Large intestine (tissue), 12 donors: ENCODE measurements at places on chromosomes 7 and 10.

DNA sequence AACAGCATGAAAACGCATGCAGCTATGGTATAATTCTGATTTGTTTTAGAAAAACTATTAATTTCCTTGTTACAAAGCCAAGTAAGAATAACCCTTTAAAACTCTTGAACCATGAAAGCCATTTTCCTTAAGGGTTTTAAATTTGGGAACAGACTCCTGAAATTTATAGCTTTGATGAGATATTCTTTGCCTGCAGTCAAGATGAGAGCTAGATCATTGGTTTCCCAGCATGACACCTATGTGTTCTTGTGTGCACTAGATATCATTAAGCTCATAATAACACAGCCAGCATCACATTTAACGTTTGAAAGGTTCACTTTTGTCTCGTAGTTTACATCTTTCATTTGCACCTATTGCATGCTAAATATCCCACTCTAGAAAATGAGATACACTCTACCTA lies 202.2 kb downstream of the PHF14 start:
- no peaks in the 10 kb centered on the region for H3K4me1 ChIP-seq
- no peak overlapping the region for H3K27ac ChIP-seq
- no peaks in the 10 kb centered on the region for H3K27me3 ChIP-seq
- H3K36me3 ChIP-seq, result no peaks in the 10 kb centered on the region
- no peak for DNase-seq
- no peak overlapping the region for H3K4me3 ChIP-seq

GRCh38 chr10:112229901-112230300 lies 46.3 kb upstream of the GPAM start:
- no peak overlapping the region for H3K27ac ChIP-seq
- no peaks in the 10 kb centered on the region for H3K27me3 ChIP-seq
- H3K4me3 ChIP-seq, result no peak overlapping the region
- H3K36me3 ChIP-seq, result no peaks in the 10 kb centered on the region

DNA sequence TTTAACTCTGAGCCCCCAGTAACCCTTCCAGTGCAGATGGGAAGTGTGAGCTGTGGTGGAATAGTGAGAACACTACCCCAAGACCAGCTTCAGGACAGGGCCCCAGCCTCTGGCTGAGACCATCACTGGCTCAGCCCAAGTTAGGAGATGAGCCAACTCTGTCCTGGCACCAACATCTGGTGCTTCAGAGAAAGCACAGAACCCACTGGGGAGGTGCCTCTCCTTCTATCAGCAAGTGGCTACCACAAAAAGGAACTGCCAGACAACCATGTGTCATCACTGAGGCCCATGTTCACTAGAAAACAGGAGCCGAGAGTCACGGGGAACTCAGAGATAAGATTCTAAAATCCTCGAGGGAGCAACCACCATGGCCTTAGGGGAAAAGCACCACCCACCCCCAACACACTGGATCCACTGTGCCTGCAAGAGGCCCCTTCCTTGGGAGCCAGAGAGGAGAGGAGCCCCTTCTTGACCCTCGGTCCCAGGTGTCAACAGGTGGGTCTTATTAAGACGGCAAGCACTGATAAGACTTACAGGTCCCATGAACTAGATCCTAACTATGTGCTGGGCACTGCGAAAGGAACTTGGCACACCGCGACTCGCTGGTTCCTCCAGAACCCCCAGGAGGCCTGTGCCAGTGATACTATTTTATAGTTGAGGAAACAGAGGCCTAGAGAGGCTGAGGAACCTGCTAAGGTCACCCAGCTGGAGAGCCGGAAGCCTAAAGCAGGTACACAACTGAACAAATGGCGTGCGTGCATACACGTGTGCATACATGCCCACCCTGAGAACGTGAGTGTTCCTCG lies 102.7 kb downstream of the FAM53B start:
- H3K36me3 ChIP-seq, result peaks cover 41% of the 10 kb centered on the region
- no peaks in the 10 kb centered on the region for H3K27me3 ChIP-seq
- H3K27ac ChIP-seq, result peak overlapping the region; percentile 49

- H3K27me3 ChIP-seq, result no peaks in the 10 kb centered on the region
- DNase-seq, result no peak
- peaks cover 5% of the 10 kb centered on the region for H3K4me1 ChIP-seq
- peaks cover 12% of the 10 kb centered on the region for H3K36me3 ChIP-seq
- no peak overlapping the region for H3K4me3 ChIP-seq
- no peak overlapping the region for H3K27ac ChIP-seq
Observed at GRCh38 chr10:5942474-5942873, 34.9 kb downstream of the IL15RA start.

DNA sequence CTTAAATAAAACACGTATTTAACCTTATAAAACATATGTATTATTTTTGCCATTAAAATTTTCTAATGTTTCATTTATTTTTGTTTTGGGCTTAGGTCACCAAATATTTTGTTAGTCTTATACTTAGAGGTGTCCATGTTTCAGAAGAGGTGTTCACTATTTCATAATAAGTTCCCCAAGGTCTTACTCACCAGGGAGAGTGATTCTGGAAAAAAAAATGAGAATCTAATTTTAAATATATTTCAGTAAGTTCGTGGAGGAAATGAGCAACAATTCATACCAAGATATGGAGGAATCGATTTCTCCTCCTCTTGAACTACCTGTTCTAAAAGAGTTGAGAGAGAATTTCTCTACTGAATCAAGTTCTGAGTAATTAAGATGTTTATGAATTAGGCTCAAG lies 271.6 kb upstream of the SLC26A5 start:
- H3K27me3 ChIP-seq, result no peaks in the 10 kb centered on the region
- no peak for DNase-seq
- no peaks in the 10 kb centered on the region for H3K4me1 ChIP-seq
- no peak overlapping the region for H3K27ac ChIP-seq
- no peak overlapping the region for H3K4me3 ChIP-seq
- H3K36me3 ChIP-seq, result no peaks in the 10 kb centered on the region

- H3K4me1 ChIP-seq, result peaks cover 9% of the 10 kb centered on the region
- peak overlapping the region; percentile 88 for H3K27ac ChIP-seq
- DNase-seq, result peak; percentile 88
- H3K36me3 ChIP-seq, result peaks cover 6% of the 10 kb centered on the region
- no peaks in the 10 kb centered on the region for H3K27me3 ChIP-seq
Observed at GRCh38 chr7:99375070-99375807, 709 bp downstream of the ARPC1B start.

- no peaks in the 10 kb centered on the region for H3K4me1 ChIP-seq
- no peak overlapping the region for H3K27ac ChIP-seq
- no peaks in the 10 kb centered on the region for H3K36me3 ChIP-seq
- H3K4me3 ChIP-seq, result no peak overlapping the region
- H3K27me3 ChIP-seq, result no peaks in the 10 kb centered on the region
- no peak for DNase-seq
Observed at GRCh38 chr7:78179211-78179610, 380.6 kb downstream of the PHTF2 start.

DNA sequence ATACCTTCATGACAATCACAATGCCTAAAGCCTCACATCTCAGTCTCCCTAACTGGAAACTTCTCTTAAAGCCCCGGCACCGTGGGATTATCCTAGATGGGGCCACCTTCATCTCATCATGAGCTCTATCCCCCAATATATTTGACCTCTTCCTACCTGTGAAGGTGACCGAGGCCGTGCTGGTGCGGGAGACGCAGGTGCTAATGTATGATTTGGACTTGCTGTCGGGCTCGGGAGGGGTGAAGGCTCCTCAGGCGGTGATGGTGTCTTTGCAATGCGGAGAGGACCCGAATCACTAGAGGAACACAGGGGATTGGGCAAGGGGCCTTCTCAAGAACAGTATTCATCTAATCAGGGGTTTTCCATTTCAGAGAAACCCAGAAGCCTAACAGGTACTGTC lies 168.4 kb downstream of the AMPH start:
- H3K27ac ChIP-seq, result no peak overlapping the region
- no peaks in the 10 kb centered on the region for H3K4me1 ChIP-seq
- H3K27me3 ChIP-seq, result no peaks in the 10 kb centered on the region
- DNase-seq, result no peak
- H3K36me3 ChIP-seq, result no peaks in the 10 kb centered on the region
- H3K4me3 ChIP-seq, result no peak overlapping the region

- peaks cover 3% of the 10 kb centered on the region for H3K36me3 ChIP-seq
- no peak overlapping the region for H3K27ac ChIP-seq
- H3K4me3 ChIP-seq, result no peak overlapping the region
- no peaks in the 10 kb centered on the region for H3K4me1 ChIP-seq
Observed at GRCh38 chr7:1902231-1902855, 232.3 kb downstream of the ELFN1 start.

DNA sequence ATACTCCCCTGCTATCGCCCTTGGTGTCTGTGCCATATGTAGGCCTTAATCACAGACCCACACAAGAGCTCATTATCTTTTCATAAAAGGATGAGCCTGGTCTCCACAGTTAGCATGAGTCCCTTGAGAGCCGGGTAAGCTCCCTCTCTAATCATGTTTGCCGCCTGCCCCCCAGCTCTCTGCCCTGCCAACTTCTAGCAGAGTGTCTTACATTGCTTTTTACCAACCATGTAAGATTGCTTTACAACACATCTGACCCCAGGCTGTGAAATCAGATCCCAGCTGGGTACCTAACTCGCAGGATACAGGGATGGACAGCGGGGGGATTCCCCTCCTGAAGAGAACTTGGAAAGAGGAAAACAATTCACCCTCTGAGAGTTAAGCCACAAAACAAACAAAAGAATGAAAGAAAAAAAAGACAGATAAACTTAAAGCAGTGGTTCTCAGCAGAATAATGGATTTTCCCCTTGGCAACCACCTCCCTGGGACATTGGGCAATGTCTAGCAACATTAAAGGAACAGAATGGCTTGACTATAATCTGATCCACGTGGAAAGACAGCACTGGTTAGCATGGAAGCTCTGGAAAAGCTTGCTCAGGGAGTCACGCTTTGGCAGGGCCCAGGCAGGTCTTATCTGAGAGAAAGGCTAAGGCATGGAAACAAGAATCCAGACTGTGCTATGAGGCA lies 39.4 kb upstream of the ATOH7 start:
- H3K36me3 ChIP-seq, result peaks cover 2% of the 10 kb centered on the region
- no peak overlapping the region for H3K4me3 ChIP-seq
- H3K27ac ChIP-seq, result no peak overlapping the region
- no peaks in the 10 kb centered on the region for H3K27me3 ChIP-seq
- H3K4me1 ChIP-seq, result no peaks in the 10 kb centered on the region
- DNase-seq, result no peak

DNA sequence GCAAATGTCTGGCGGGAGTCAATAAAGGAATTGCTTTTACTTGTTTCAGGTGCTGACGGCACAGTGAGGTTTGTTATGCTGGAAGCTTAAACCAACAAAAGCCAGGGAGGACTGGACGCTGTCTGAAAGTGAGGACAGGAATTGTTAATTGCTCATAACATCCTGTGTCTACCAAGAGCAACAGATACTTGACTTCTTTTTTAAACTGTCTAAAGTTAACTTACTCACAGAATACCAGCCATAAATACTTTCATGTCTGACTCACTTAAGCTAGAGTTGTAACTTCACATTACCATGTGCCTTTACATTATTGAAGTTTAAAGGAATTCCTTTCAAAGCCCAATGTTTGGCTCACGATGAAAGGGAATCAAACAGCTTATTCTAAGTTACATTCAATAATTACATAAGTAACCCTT lies 252.7 kb upstream of the SHH start:
- H3K4me3 ChIP-seq, result no peak overlapping the region
- H3K27me3 ChIP-seq, result no peaks in the 10 kb centered on the region
- DNase-seq, result peak; percentile 53
- no peak overlapping the region for H3K27ac ChIP-seq
- H3K4me1 ChIP-seq, result peaks cover 12% of the 10 kb centered on the region

GRCh38 chr10:77770081-77770867 lies 132.7 kb upstream of the KCNMA1 start:
- no peak overlapping the region for H3K27ac ChIP-seq
- no peak overlapping the region for H3K4me3 ChIP-seq
- H3K36me3 ChIP-seq, result no peaks in the 10 kb centered on the region
- H3K27me3 ChIP-seq, result no peaks in the 10 kb centered on the region
- H3K4me1 ChIP-seq, result peaks cover 6% of the 10 kb centered on the region

DNA sequence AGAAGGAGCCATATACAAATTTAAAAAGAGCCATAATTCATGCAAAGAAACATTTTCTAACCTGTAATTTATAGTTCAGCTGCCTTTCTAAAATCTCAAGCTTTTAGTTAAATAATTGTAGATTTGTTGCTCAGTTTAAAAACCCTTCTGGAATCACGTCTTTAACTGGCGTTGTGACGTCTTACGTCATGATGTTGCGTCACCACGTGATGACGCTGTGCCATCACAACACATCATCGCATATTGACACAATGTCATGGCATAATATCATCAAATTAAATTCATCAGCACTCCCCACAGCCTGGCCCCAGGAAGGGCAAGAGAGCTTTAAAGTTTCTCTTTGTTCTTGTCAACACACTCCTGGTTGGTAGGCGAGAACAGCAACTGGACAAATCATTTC lies 194.8 kb downstream of the GRM8 start:
- H3K27ac ChIP-seq, result no peak overlapping the region
- no peak for DNase-seq
- H3K36me3 ChIP-seq, result no peaks in the 10 kb centered on the region
- peaks cover 8% of the 10 kb centered on the region for H3K4me1 ChIP-seq
- H3K27me3 ChIP-seq, result no peaks in the 10 kb centered on the region

GRCh38 chr10:19730167-19730906 lies 85.9 kb upstream of the PLXDC2 start:
- DNase-seq, result no peak
- no peak overlapping the region for H3K27ac ChIP-seq
- no peaks in the 10 kb centered on the region for H3K27me3 ChIP-seq
- H3K4me1 ChIP-seq, result no peaks in the 10 kb centered on the region

GRCh38 chr10:88071879-88072278 lies 208.5 kb downstream of the PTEN start:
- H3K27me3 ChIP-seq, result no peaks in the 10 kb centered on the region
- DNase-seq, result no peak
- H3K4me3 ChIP-seq, result no peak overlapping the region
- no peaks in the 10 kb centered on the region for H3K4me1 ChIP-seq
- no peak overlapping the region for H3K27ac ChIP-seq

- no peak overlapping the region for H3K27ac ChIP-seq
- no peak for DNase-seq
- H3K36me3 ChIP-seq, result peaks cover 43% of the 10 kb centered on the region
- no peaks in the 10 kb centered on the region for H3K27me3 ChIP-seq
Observed at GRCh38 chr10:88923520-88923919, 29.1 kb downstream of the ACTA2 start.

GRCh38 chr10:122459561-122460273 lies 1.6 kb upstream of the HTRA1 start:
- no peak for DNase-seq
- no peaks in the 10 kb centered on the region for H3K36me3 ChIP-seq
- H3K4me3 ChIP-seq, result no peak overlapping the region
- H3K4me1 ChIP-seq, result peaks cover 12% of the 10 kb centered on the region
- H3K27ac ChIP-seq, result no peak overlapping the region

- H3K4me1 ChIP-seq, result no peaks in the 10 kb centered on the region
- H3K27me3 ChIP-seq, result no peaks in the 10 kb centered on the region
- no peak overlapping the region for H3K27ac ChIP-seq
- H3K4me3 ChIP-seq, result no peak overlapping the region
Observed at GRCh38 chr10:14820775-14821154, 17.1 kb downstream of the CDNF start.

- no peak overlapping the region for H3K27ac ChIP-seq
Observed at GRCh38 chr7:29086545-29086944, 59.8 kb downstream of the CPVL start.
